ENCODE measurements at places on chromosomes 5 and 9.

- H3K4me3 ChIP-seq = no peak overlapping the region
- no peaks in the 10 kb centered on the region for H3K27me3 ChIP-seq
- no peak overlapping the region for H3K27ac ChIP-seq
- H3K4me1 ChIP-seq = no peaks in the 10 kb centered on the region
These were observed 74.7 kb upstream of the ANKRD55 start for GRCh38 chr5:56307714-56308333.

GRCh38 chr9:105437704-105438103 lies 10.1 kb upstream of the FSD1L start:
- H3K36me3 ChIP-seq = no peaks in the 10 kb centered on the region
- H3K27ac ChIP-seq = no peak overlapping the region
- no peaks in the 10 kb centered on the region for H3K4me1 ChIP-seq
- no peak for DNase-seq
- H3K4me3 ChIP-seq = no peak overlapping the region
- H3K27me3 ChIP-seq = no peaks in the 10 kb centered on the region

DNA sequence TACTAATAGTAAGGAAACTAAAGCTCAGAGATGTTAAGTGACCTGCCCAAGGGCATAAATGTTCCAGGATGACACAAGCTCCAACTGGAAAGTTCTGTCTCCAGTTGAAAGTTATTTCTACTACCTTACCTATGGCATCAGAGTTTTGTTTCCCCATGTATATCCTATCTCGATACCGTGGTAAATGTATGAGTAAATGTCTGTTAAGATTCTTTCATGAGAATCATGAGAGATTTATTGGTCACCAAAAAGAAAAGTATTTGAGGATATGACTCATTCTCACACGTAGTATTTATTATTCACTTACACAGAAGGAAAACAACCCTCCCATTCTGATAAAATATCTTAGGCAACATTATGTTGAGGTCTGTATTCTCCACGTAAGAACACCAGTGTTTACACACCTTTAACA lies 11.1 kb upstream of the SHOC1 start:
- H3K27me3 ChIP-seq = no peaks in the 10 kb centered on the region
- H3K27ac ChIP-seq = no peak overlapping the region
- no peaks in the 10 kb centered on the region for H3K36me3 ChIP-seq
- no peak for DNase-seq

GRCh38 chr5:176844706-176845391 lies 34.5 kb downstream of the UNC5A start:
- H3K36me3 ChIP-seq = no peaks in the 10 kb centered on the region
- no peak for DNase-seq
- H3K4me3 ChIP-seq = no peak overlapping the region
- H3K27me3 ChIP-seq = no peaks in the 10 kb centered on the region
- no peak overlapping the region for H3K27ac ChIP-seq

GRCh38 chr5:1868886-1869475 lies 13.7 kb downstream of the IRX4 start:
- H3K4me3 ChIP-seq = no peak overlapping the region
- DNase-seq = no peak
- H3K36me3 ChIP-seq = no peaks in the 10 kb centered on the region
- H3K4me1 ChIP-seq = no peaks in the 10 kb centered on the region
- H3K27me3 ChIP-seq = no peaks in the 10 kb centered on the region

- no peaks in the 10 kb centered on the region for H3K36me3 ChIP-seq
- H3K27me3 ChIP-seq = no peaks in the 10 kb centered on the region
- DNase-seq = no peak
- H3K27ac ChIP-seq = no peak overlapping the region
These were observed 166.9 kb upstream of the KLF9 start for GRCh38 chr9:70581214-70581954.

- H3K27me3 ChIP-seq = no peaks in the 10 kb centered on the region
- DNase-seq = no peak
- H3K27ac ChIP-seq = peak overlapping the region; percentile 87
These were observed 142.9 kb downstream of the AOPEP start for GRCh38 chr9:94869415-94869843.

DNA sequence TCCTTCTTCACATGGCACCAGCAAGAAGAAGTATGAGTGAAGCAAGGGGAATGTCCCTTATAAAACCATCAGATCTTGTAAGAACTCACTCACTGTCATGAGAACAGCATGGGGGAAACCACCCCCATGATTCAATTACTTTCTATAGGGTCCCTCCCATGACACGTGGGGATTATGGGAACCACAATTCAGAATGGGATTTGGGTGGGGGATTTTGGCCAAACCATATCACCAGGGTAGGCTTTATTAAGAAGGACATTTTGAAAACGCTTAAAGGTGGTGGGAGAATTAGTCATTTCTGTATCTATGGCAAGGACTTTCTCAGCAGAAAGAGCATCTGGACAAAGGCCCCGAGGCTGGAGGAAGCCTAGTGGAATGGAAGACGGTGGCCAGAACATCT lies 100.2 kb upstream of the ADAMTS16 start:
- no peak overlapping the region for H3K4me3 ChIP-seq
- H3K4me1 ChIP-seq = no peaks in the 10 kb centered on the region
- no peaks in the 10 kb centered on the region for H3K27me3 ChIP-seq
- DNase-seq = no peak
- H3K27ac ChIP-seq = no peak overlapping the region

DNA sequence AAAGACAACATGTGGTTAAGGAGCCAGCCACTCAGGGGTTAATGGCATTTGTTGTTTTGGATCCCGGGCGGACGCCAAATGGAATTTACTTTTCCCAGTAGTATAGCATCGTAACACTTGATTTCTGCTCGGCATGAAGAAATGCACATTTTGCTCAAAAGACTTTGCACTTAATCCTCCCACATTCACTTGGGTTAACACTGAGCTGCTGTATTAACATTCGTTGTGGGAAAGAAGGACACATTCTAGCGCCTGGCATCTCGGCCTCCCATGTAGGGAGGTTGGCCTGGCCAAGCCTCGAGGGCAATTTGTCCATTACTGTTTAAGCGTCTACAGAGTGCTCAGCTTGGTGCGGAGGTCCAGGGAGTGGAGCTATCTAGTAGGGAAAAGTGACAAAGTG lies 32.3 kb upstream of the INSYN2B start:
- DNase-seq = no peak
- no peaks in the 10 kb centered on the region for H3K4me1 ChIP-seq
- no peak overlapping the region for H3K4me3 ChIP-seq
- no peaks in the 10 kb centered on the region for H3K27me3 ChIP-seq

DNA sequence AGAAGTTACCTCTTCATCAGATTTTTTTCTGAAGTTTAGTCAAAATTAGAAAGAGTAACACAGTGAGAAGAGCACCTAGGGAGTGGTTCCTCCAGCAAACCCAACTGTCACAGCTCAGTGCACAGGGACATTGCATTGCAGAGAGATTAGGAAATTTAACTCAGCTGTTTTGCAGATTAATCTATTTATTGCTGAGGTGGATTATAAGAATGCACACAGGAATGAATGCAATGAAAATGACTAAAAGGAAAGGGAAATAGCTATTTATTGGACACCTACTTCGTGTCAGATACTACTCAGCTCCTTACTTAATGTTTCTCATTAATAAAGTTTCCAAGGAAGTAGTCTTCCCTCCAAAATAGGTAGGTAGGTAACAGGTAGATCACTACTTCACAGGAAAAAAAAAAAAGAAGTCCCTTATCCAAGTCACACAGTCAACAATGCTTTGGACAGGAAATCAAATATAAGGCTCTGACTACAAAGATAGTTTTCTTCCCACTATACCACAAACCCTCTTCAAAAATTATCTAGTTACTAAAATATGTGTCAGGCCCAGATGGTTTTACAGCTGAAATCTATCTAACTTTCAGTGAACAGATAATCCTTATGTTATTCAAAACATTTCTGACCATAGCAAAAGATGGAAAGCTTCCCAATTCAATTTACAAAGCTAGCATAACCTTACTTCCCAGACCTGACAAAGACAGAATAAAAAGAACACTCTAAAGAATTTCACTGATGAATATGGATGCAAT lies 442.2 kb upstream of the MPDZ start:
- no peak overlapping the region for H3K4me3 ChIP-seq
- no peak for DNase-seq
- no peak overlapping the region for H3K27ac ChIP-seq
- no peaks in the 10 kb centered on the region for H3K27me3 ChIP-seq

GRCh38 chr5:76958991-76959767 lies 6.3 kb downstream of the CRHBP start:
- no peaks in the 10 kb centered on the region for H3K4me1 ChIP-seq
- H3K4me3 ChIP-seq = no peak overlapping the region
- no peak overlapping the region for H3K27ac ChIP-seq
- H3K27me3 ChIP-seq = no peaks in the 10 kb centered on the region

DNA sequence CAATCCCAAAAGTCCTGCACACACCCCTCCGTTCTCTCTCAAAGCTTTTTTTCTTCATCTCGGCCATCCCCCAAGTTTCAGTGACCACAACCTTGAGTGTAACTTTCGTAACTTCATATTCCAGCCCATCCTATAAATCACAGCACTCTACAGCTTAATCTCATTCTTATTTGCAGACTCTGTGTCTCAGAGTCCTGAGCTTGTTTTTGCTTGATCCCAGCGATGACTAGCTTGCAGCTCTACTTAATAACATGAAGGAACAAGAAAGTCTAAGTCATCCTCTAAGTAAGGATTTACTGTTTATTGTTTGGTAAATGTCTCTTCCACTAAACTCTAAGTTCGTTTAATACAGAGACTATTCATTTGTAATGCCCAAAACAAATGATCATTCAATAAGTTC lies 2.6 kb upstream of the SPDL1 start:
- no peaks in the 10 kb centered on the region for H3K27me3 ChIP-seq
- peaks cover 7% of the 10 kb centered on the region for H3K4me1 ChIP-seq
- H3K27ac ChIP-seq = no peak overlapping the region
- H3K4me3 ChIP-seq = no peak overlapping the region
- DNase-seq = no peak

GRCh38 chr9:35569206-35569605 lies 35.9 kb upstream of the TESK1 start:
- H3K4me1 ChIP-seq = peaks cover 8% of the 10 kb centered on the region
- no peak for DNase-seq
- no peak overlapping the region for H3K4me3 ChIP-seq
- no peak overlapping the region for H3K27ac ChIP-seq
- H3K36me3 ChIP-seq = no peaks in the 10 kb centered on the region
- no peaks in the 10 kb centered on the region for H3K27me3 ChIP-seq

GRCh38 chr9:70924895-70925547 lies 196.4 kb downstream of the TRPM3 start:
- peak overlapping the region; percentile 43 for H3K27ac ChIP-seq
- peak overlapping the region; percentile 65 for H3K4me3 ChIP-seq
- peaks cover 11% of the 10 kb centered on the region for H3K4me1 ChIP-seq
- no peaks in the 10 kb centered on the region for H3K36me3 ChIP-seq
- no peaks in the 10 kb centered on the region for H3K27me3 ChIP-seq

- H3K4me1 ChIP-seq = no peaks in the 10 kb centered on the region
- H3K36me3 ChIP-seq = no peaks in the 10 kb centered on the region
- DNase-seq = no peak
- no peak overlapping the region for H3K27ac ChIP-seq
- no peak overlapping the region for H3K4me3 ChIP-seq
- H3K27me3 ChIP-seq = no peaks in the 10 kb centered on the region
These were observed 616.4 kb upstream of the NUDT12 start for GRCh38 chr5:104178829-104179456.

DNA sequence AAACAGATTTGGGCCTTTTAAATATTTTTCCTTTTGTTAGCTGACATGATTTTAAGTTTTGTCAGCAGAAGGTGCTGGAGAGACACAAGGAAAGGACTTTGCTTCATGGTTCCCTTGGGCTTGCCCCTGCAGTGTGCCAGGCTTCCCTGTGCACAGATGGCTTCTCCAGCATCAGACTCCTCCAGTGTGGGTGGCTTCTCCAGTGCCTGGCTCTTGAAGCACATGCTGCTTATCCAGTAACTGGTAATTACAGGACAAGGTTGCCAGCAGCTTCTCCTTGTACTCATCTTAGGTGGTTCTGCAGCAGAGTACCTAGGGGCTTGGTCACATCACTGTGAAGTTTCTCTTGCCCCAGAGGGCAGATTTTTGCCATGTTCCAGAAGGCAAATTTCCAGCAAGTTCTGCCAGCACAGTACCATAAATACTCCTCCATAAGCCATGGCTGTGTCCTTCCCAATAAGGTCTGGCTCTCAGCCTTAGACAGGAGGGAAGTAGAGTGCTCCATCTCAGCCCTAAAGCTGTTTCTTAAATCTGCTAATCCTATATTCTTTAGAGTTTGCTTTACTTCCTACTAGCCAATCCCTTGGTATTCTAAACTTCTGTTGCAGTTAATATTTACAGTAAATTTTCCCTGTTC lies 62.4 kb downstream of the PJA2 start:
- H3K36me3 ChIP-seq = peaks cover 7% of the 10 kb centered on the region
- peaks cover 51% of the 10 kb centered on the region for H3K4me1 ChIP-seq
- H3K27me3 ChIP-seq = no peaks in the 10 kb centered on the region
- no peak overlapping the region for H3K27ac ChIP-seq
- DNase-seq = no peak

DNA sequence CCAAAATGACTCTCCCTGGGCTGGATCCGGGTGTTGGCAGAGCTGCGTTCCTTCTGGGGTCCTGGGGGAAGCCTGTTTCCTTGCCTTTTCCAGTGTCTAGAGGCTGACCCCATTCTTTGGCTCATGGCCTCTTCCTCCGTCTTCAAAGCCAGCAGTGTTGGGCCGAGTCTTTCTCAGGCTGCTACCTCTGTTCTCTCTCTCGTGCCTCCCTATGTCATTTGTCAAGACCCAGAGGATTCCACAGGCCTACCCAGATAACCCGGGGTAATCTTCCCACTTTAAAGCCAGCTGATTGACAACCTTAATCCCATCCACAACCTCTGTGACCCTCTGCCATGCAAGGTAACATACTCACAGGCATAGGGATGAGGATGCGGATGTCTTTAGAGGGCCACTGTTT lies 55.0 kb upstream of the KCNMB1 start:
- DNase-seq = no peak
- H3K27me3 ChIP-seq = no peaks in the 10 kb centered on the region
- H3K4me3 ChIP-seq = no peak overlapping the region
- no peaks in the 10 kb centered on the region for H3K4me1 ChIP-seq

DNA sequence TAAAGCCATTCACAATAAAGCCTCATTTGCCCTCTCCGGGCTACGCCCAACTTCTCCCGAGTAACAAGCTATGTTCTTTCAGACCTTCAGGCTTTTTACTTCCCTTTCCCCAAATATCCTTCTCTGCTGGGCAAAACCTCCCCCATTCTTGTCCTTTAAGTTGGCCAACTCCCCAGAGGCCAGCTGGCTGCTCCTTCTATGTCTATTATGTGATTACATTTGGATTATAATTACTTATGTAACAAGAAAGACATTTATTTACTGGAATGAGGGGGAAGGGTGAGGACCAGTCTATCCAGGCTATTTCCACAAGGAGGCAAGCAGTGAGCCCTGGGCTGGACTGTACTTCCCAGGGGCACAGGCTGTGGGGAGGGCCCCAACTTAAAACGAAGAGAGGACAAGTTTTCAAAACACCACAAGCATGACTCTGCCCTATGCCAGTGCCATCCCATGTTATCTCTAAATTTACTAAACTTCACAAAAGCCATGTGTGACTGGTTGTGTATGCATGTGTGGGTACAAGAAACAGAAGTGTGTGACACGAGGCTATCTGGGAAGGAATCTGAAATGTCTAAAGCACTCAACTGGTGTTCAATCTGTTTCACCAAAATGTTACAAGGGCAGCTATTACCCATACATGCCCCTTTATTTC lies 84.5 kb downstream of the GNAQ start:
- peaks cover 82% of the 10 kb centered on the region for H3K4me1 ChIP-seq
- no peaks in the 10 kb centered on the region for H3K27me3 ChIP-seq
- peak overlapping the region; percentile 56 for H3K27ac ChIP-seq
- H3K4me3 ChIP-seq = peak overlapping the region; percentile 59
- no peaks in the 10 kb centered on the region for H3K36me3 ChIP-seq

Data from thoracic aorta (tissue), 2 donors.